G401 (cell line): ENCODE measurements at places on chromosomes 16 and 17. TPM values are rescaled to one million over a fixed set of nuclear protein-coding genes. Genes with fewer than 3 reads are reported as not detected.

The DNAAF8 gene
- total RNA-seq, result not detected in 2 replicates

The HEATR9 gene
- total RNA-seq, result not detected in 2 replicates

The C17orf78 gene
- not detected in 2 replicates for total RNA-seq

The CORO1A gene
- total RNA-seq, result 35.9 and 41.8 TPM in 2 replicates

The ESRP2 gene
- total RNA-seq, result 0.10 TPM in 1 of 2 replicates, not detected in the other

The NPEPPS gene
- 58.9 and 70.4 TPM in 2 replicates for total RNA-seq

The FOXL1 gene
- 1.5 and 3.1 TPM in 2 replicates for total RNA-seq

The IL17C gene
- total RNA-seq, result 0.43 TPM in 1 of 2 replicates, not detected in the other

The MT1F gene
- total RNA-seq, result not detected in 2 replicates
